ENCODE measurements at places on chromosomes 6 and 20.

DNA sequence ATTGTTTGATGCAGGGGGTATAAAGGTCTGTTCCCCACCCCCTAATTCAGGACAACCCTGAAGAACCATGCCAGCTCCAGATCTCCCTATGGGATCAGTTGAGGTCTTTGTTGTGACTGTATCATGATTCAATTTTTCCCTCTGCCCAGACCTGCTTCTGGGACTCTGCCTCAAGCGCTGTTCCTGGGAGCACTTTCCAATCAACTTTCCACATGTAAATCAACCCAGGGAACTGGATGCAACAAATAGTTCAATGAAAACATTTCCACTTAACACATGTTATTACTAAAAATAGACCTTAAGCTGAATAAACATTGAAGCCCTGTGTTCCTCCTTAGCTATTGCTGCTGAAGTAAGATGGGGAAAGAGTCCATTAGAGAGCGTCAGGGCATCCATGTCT lies 139.5 kb downstream of the C6orf58 start:
- no peak for DNase-seq

DNA sequence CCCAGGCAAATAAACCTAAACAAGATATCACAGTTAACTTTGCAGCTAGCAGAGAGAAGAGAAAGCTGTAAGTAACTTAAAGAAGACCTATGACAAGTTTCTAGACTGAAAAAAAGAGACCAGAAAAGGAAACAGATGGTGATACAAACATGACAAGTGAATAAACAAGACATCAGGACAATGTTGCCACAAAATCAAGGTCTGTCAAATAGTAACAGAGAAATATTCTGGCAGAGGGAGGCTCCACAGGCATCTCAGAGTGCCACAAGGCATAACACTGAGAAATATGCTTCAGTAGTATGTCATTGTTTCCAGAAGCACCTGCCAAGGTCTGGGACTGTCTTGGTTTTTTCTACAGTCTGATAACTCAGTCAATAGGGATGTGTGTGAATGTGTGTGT lies 332.2 kb downstream of the KHDRBS2 start:
- no peak for DNase-seq

GRCh38 chr6:137489046-137490005 lies 4.9 kb downstream of the OLIG3 start:
- DNase-seq: no peak

GRCh38 chr20:63317061-63317460 lies 24.1 kb downstream of the COL20A1 start:
- DNase-seq: no peak

DNA sequence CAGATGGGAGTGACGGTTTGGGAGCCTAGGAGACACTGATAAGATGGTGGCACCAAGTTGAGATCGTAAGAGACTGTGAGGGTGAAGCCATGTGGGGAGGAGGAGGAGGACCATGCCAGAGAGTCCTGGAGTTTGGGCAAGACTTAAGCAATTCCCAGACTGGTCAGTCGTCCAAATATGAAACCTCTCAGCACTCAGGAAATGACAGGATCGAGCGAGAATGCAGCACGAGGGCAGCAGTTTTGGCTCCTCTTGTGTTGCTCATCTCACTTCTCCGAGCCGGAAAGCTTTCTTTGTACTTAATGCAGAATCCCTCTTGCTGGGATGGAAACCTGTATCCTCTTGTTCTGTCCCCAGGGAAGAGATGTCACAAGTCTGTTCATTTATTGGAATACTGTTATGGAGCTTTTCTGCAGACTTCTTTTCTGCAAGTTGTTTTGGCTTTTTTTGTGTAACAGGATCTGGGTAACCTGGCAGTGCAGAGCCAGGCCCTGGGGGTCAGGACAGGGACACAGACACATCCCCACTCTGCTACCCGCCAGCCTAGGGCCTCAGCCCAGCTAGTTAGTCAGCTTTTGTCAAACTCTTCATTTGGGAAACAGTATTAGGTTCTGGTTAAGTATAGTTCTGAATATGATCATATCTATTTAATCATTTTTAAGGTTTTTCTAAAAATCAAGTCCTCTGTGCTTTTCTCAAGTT lies 34.3 kb downstream of the FNDC1 start:
- no peak for DNase-seq

DNA sequence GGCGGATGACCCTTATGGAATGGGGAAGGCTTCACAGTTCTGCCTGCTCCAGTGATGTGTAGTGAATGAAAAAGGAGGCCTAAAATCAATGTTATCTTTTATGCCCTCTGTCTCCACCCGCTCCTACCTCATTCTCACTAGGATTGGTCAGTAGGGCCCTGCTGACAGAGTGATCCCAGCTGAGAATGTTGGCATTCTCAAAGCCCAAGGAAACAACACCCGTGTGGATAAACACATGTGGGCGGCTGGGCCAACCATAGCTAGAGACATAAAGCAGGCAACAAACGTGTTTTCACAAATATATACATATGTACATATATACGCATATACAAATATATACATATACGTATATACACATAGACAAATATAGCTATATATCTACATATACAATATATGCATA lies 4.5 kb downstream of the RIPK1 start:
- no peak for DNase-seq

- DNase-seq: no peak
Observed at GRCh38 chr20:53872081-53872541, 198.3 kb downstream of the BCAS1 start.

- no peak for DNase-seq
Observed at GRCh38 chr20:4061987-4062386, 46.6 kb upstream of the RNF24 start.

DNA sequence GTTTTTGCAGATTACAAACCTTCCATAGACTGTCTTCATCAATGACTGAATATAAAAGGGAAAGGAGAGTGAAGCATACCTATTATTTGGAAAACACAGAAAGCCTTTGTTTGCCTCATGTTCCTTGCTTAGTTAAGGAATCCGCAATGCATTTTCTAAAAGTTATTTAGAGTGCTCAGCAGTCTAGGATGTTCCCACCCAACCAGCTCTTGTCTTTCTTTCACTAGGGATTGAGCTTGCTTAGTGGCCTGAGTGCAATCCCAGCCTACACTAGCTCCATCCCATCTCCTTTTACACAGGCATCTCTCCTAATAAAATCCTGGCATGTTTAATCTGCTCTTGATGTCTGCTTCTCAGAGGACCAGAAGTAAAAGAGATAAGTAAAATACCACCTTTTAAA lies 850.5 kb upstream of the GJE1 start:
- DNase-seq: no peak

DNA sequence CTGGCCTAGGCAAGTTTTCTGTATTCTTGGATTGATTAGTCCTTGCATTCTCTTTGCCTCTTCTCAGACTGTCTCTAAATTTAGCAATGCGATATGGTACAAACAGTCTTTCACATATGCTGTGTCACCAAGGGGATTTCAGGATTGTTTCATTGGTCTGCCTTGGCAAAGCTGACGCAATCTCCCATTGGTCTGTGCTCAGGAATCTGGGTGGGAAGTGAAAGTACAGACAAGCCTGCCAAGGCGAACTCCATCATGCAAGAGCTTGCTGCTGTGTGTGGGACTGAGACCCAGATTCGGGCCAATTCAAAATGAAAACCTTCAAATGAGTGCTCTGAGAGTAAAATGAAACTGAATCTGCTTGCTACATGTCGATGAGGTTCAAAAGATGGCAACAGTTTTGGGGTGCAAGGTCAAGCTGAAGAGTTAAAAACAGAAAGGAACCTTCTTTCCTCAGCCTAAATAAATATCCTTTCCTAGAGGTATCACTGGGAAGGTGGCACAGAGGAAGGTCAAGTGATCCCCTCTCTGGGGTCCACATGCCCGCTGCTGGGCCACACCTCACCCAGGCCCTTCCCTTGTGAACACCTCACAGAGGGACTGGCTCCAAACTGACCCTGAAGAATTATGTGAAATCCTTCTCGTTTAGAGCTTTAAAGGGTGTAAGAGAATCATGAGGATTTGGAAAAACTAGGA lies 198.8 kb upstream of the PREP start:
- DNase-seq: peak; percentile 17
